Heart right ventricle (tissue), 16 donors: ENCODE measurements at places on chromosomes 2 and 18. TPM values are rescaled to one million over a fixed set of nuclear protein-coding genes. Genes with fewer than 3 reads are reported as not detected.

Gene AP1S3
- polyA plus RNA-seq = 0.12 TPM

Gene DPP10
- polyA plus RNA-seq = not detected

Gene RBKS
- 4.6 TPM for polyA plus RNA-seq

Gene WNT10A
- 0.07 TPM for polyA plus RNA-seq

Gene LCT
- not detected for polyA plus RNA-seq

Gene AGXT
- polyA plus RNA-seq = 0.09 TPM

Gene TCF23
- polyA plus RNA-seq = 0.09 TPM

Gene STON1
- 2.2 TPM for polyA plus RNA-seq

Gene SLC35F5
- 18.3 TPM for polyA plus RNA-seq

DNA sequence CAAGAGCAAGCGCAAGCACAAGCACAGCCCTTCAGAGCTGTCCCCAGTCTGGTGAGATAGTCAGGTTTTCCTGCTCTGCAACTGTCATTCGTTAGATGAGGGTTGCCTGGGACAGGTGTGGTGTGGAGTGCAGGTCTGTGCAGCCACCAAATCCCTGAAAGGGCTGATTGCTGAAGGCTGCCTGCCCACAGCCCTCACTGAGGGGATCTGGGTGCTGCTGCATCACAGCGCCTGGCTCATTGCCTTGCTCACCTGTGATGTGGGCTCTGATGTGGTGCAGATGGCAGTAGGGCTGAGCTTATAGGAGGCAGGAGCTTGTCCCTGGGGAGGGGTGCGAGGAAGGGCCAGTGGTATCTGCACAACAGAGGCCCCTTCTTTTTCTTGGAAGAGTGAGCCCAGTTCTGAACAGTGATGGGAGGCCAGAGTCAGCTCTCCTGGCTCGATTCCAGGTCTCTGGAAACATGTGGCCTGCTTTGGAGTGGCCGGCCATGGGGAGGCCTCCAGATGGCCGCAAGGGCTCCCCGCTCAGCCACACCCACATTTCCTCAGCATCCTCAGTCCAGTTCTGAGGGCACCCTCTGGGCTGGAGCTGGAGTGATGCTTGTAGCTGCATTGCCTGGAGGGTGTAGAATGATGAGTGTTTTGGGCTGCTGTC is 11.4 kb downstream of the UBE2F start:
- H3K27ac ChIP-seq = no peak overlapping the region
- no peaks in the 10 kb centered on the region for H3K4me1 ChIP-seq
- DNase-seq = peak; percentile 21
- no peaks in the 10 kb centered on the region for H3K36me3 ChIP-seq

DNA sequence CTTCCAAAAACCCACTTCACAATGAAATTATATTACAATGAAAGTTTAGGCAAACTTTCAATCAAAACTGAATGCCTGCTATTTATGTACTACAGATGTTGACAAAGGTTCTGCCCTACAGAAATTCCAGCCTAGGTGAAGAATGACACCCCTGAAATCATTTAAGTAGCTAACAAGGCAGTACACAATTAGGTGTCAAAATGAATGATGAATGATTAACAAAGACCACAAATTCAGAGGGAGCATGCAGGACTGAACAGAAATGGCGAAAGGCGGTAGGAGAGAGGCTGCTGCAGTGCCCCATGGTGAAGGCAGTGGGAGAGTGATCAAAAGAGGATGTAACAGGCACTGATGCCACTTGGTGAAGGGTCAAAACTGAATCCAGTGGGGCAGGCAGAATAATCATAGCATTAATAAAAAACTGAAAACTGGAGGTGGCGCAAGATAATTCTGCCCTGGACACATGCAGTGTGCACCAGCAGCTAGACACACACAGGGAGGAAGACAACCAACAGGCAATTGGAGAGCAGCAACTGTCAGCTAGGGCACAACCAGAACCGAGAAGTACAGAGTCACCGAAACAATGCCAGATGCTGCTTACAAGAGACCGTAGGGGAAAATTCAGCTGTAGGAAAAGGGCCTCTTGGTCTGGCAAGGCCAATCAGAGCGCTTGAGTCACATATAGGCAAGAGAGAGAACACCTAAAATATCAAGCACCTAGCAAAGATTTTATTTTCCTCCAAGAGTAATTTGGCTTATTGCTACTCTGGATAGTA is 4.5 kb downstream of the TMEM131 start:
- H3K36me3 ChIP-seq = no peaks in the 10 kb centered on the region
- H3K27ac ChIP-seq = no peak overlapping the region
- no peak overlapping the region for H3K4me3 ChIP-seq
- DNase-seq = no peak
- H3K27me3 ChIP-seq = no peaks in the 10 kb centered on the region

DNA sequence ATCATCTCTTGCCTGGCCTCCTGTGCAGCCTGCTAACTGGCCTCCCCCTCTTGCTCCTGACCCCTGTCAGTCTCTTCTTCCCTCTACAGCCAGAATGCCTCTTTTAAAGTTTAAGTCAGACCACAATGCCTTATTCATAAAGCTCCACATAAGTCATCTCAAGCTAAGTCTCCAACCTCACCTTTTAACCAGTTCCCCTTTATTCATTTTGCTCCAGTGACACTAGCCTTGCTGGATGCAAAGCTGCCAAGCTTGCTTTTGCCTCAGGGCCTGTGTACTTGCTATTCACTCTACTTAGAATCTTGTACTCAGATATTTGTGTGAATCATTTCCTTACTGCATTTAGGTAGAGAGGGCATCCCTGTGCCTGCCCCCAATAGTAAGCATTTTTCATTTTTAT is 180.9 kb downstream of the PDE1A start:
- H3K4me1 ChIP-seq = no peaks in the 10 kb centered on the region
- no peak overlapping the region for H3K27ac ChIP-seq
- H3K4me3 ChIP-seq = no peak overlapping the region
- H3K36me3 ChIP-seq = no peaks in the 10 kb centered on the region

DNA sequence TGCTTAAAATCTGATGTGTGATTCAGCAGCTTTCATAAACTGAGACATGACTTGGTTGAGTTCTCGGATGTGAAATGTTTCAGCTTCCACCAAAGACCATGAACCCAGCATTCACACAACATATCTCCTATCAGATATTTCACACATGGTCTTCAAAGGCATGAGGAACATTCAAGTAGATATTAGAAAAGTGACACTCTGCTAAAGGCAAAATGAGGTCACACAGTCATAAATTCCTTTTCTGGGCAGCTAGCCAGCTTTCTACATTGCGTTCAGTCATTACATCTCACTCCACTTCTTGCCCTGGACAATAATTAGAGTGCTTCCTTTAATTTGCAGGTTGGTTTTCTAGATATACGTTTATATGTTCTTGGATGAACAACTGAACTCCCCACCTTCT is 96.7 kb downstream of the GAREM1 start:
- peaks cover 50% of the 10 kb centered on the region for H3K4me1 ChIP-seq
- H3K36me3 ChIP-seq = no peaks in the 10 kb centered on the region
- H3K27ac ChIP-seq = peak overlapping the region; percentile 6
- peak; percentile 48 for DNase-seq
- H3K4me3 ChIP-seq = no peak overlapping the region

GRCh38 chr2:192254444-192254843 is 59.7 kb upstream of the TMEFF2 start:
- no peaks in the 10 kb centered on the region for H3K27me3 ChIP-seq
- no peaks in the 10 kb centered on the region for H3K36me3 ChIP-seq

GRCh38 chr2:174180165-174180724 is 68.1 kb downstream of the OLA1 start:
- no peak for DNase-seq
- H3K4me1 ChIP-seq = peaks cover 11% of the 10 kb centered on the region
- H3K4me3 ChIP-seq = no peak overlapping the region
- no peaks in the 10 kb centered on the region for H3K36me3 ChIP-seq

- no peak overlapping the region for H3K4me3 ChIP-seq
- no peak for DNase-seq
- peaks cover 18% of the 10 kb centered on the region for H3K36me3 ChIP-seq
- no peaks in the 10 kb centered on the region for H3K27me3 ChIP-seq
Observed at GRCh38 chr2:11213090-11213638, 57.9 kb downstream of the SLC66A3 start.

- no peaks in the 10 kb centered on the region for H3K36me3 ChIP-seq
- no peak overlapping the region for H3K27ac ChIP-seq
- no peaks in the 10 kb centered on the region for H3K27me3 ChIP-seq
- no peak for DNase-seq
- H3K4me1 ChIP-seq = no peaks in the 10 kb centered on the region
Observed at GRCh38 chr2:178397002-178397605, 53.9 kb downstream of the PRKRA start.

DNA sequence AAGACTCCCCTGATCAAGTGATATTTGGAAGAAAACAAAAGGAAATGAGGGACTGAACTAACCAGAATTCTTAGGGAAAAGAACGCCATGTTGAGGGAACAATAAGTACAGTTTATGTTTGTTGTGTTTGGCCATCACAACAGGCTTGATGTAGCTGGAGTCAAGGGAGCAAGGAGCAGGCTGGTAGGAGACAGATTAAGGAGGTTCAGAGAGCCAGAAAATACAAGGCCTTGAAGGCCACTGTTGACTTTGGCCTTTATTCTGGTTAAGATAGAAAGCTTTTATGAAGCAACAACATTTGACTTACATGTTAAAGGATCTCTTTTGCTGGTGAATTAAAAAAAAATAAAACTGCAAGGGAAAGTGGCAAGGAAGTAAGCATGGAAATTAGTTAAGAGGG is 754.1 kb upstream of the SLC8A1 start:
- no peaks in the 10 kb centered on the region for H3K4me1 ChIP-seq
- no peaks in the 10 kb centered on the region for H3K27me3 ChIP-seq
- peak; percentile 26 for DNase-seq
- H3K36me3 ChIP-seq = no peaks in the 10 kb centered on the region
- H3K27ac ChIP-seq = no peak overlapping the region
- H3K4me3 ChIP-seq = no peak overlapping the region

DNA sequence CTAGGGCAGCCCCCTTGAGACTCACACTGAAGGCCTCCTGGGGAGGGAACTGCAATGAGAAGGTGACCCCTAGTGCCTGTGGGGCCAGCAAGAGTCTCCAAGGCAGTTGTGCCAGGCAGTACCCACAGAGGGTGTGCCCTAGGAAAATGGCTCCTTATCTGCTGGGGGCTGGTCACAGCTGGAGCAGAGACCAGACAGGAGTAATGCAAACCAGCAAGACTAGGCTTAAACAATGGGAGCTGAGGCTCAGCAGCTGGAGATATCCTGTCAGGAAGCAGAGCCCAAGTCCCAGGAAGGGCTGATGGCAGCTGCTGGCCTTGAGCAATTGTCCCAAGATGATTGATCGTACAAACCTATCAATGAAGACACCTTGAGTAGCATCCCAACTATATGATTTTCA is 26.8 kb upstream of the E2F6 start:
- no peaks in the 10 kb centered on the region for H3K27me3 ChIP-seq
- H3K27ac ChIP-seq = no peak overlapping the region
- no peak overlapping the region for H3K4me3 ChIP-seq
- DNase-seq = no peak
- H3K36me3 ChIP-seq = no peaks in the 10 kb centered on the region
- peaks cover 17% of the 10 kb centered on the region for H3K4me1 ChIP-seq

- no peaks in the 10 kb centered on the region for H3K27me3 ChIP-seq
- no peak for DNase-seq
- no peaks in the 10 kb centered on the region for H3K36me3 ChIP-seq
- no peaks in the 10 kb centered on the region for H3K4me1 ChIP-seq
- no peak overlapping the region for H3K27ac ChIP-seq
- no peak overlapping the region for H3K4me3 ChIP-seq
Observed at GRCh38 chr2:210762604-210763588, 206.5 kb downstream of the CPS1 start.

DNA sequence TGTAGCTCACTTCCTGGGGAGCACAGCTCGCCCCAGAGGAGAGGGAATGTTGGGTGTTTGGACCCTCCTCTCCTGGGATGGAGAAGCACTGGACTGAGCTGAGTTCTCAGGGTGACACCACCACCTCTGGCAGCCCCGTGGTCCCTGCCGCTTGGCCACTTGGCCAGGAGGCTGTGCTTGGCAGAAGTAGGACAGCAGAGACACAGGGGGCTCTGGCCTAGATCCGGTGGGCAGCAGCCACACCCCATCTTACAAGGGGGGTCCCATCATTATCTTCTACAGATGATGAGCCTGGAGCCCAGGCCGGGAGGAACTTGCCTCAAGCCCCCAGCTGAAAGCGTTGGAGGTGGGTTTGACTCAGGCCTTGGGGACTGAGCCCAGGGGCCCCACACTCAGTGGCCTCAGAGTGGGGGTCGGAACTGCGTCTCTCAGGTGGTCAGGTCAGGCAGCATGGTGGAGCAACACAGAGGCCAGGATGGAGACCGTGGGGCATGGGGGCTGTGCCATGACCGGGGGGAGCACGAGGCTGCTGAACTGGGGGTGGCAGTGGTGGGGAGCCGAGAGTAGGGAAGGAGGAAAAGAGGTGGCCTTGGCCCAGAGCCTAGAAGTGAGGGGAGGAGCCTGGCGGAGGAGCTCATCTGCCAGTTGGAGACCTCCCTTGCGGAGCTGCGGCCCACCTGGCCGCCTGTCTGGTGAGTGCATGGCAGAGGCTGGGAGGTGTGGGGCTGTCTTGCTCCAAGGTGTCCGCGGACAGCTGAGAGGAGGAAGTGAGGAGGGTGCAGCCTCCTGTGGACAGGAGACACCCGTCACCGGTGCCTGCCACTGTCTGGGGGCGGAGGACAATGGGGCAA is 63.6 kb upstream of the HDAC4 start:
- peaks cover 29% of the 10 kb centered on the region for H3K4me1 ChIP-seq
- peaks cover 9% of the 10 kb centered on the region for H3K27me3 ChIP-seq
- no peak for DNase-seq
- H3K36me3 ChIP-seq = no peaks in the 10 kb centered on the region
- H3K4me3 ChIP-seq = no peak overlapping the region
- H3K27ac ChIP-seq = no peak overlapping the region

- no peak overlapping the region for H3K27ac ChIP-seq
- H3K36me3 ChIP-seq = no peaks in the 10 kb centered on the region
- no peak for DNase-seq
- H3K4me3 ChIP-seq = no peak overlapping the region
Observed at GRCh38 chr2:67581751-67582150, 184.6 kb downstream of the ETAA1 start.

GRCh38 chr2:233228376-233228775 is 23.1 kb upstream of the ATG16L1 start:
- DNase-seq = no peak
- H3K27ac ChIP-seq = no peak overlapping the region
- no peak overlapping the region for H3K4me3 ChIP-seq
- H3K27me3 ChIP-seq = no peaks in the 10 kb centered on the region
- no peaks in the 10 kb centered on the region for H3K4me1 ChIP-seq

- no peak overlapping the region for H3K4me3 ChIP-seq
- DNase-seq = no peak
- H3K27me3 ChIP-seq = no peaks in the 10 kb centered on the region
- H3K4me1 ChIP-seq = peaks cover 7% of the 10 kb centered on the region
- no peaks in the 10 kb centered on the region for H3K36me3 ChIP-seq
Observed at GRCh38 chr2:119319593-119319992, 47.0 kb downstream of the C2orf76 start.

DNA sequence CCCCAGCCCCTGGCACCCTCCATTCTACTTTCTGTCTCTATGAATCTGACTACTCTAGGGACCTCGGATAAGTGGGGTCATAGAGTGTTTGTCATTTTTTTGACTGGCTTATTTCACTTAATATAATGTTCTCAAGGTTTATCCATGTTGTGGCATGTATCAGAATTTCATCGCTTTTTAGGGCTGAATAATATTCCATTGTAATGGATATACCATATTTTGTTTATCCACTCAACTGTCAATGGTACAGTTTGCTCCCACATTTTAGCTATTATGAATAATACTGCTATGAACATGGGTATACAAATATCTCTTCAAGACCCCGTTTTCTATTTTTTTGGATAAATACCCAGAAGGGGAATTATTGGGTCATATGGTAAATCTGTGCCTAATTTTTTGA is 7.4 kb downstream of the TRAF3IP1 start:
- H3K27me3 ChIP-seq = no peaks in the 10 kb centered on the region
- no peak overlapping the region for H3K4me3 ChIP-seq
- no peaks in the 10 kb centered on the region for H3K4me1 ChIP-seq
- H3K36me3 ChIP-seq = peaks cover 59% of the 10 kb centered on the region

- peak overlapping the region; percentile 26 for H3K27ac ChIP-seq
- H3K27me3 ChIP-seq = no peaks in the 10 kb centered on the region
- no peak for DNase-seq
- peaks cover 66% of the 10 kb centered on the region for H3K4me1 ChIP-seq
- no peaks in the 10 kb centered on the region for H3K36me3 ChIP-seq
Observed at GRCh38 chr2:231185886-231186285, 12.5 kb upstream of the ARMC9 start.
